Keratinocyte (primary cell): ENCODE measurements at places on chromosomes 5 and 9.

GRCh38 chr9:95060234-95060633, 257.3 kb downstream of the FANCC start:
- no peak for DNase-seq

- DNase-seq: no peak
Observed at GRCh38 chr5:127410959-127411358, 106.5 kb upstream of the PRRC1 start.

- no peak for DNase-seq
Observed at GRCh38 chr5:26579712-26580111, 458.7 kb downstream of the CDH9 start.

DNA sequence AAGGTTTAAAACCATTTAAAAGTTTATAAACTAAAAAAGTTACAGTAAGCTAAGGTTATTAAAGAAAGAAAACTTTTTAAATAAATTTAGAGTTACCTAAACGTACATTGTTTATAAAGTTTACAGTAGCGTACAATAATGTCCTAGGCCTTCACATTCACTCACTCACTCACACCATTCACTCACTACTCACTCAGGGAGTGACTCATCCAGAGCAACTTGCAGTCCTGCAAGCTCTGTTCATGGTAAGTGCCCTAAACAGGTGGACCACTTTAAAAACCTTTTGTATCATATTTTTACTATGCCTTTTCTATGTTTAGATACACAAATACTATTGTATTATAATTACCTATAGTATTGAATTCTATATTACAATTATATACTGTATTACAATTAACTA, 190.8 kb upstream of the RASA1 start:
- DNase-seq: peak; percentile 13

DNA sequence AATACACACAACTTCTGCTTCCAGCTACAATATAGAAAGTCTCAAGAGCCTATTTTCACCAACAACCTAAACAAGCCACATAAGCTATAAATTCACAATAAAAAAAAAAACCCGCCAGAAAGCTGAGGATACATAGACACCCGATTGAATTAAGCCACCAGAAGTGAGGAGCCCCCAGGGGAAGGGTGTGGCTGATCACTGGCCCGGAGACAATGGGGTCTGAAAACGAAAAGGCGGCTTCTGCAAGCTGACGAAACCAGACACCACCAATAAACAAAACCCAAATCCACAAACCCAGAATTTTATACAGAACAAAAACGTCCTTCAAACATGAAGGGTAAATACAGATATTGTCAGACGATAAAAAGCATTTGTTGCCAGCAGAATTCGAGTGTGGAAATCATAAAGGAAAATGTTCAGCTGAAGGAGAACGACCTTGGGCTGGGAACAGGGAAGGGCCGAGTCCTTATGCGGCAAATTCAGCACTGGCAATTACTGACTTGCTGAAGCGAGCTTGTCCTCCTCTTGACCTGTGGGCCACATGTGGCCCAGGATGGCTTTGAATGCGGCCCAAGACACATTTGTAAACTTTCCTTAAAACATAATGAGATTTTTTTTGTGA, 39.6 kb upstream of the CEP72 start:
- DNase-seq: no peak

DNA sequence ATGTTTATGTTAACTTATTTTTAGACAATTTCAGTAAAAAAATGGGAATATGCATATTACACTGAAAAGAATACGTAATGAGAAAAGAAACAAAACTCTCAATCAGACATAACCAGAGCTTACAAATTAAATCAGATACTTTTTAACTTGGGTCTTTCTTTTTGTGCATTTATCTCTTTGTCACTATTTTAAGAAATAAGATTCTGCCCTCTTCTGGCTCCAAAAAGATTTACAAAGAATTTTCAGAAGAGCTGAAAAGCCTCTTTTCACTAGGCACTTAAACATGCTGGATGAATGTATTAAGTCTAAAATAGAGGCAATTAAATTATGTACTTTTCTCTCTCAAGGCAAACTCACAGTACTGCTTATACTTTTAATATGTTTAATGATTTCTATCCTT, 55.5 kb downstream of the CEP120 start:
- DNase-seq: no peak

DNA sequence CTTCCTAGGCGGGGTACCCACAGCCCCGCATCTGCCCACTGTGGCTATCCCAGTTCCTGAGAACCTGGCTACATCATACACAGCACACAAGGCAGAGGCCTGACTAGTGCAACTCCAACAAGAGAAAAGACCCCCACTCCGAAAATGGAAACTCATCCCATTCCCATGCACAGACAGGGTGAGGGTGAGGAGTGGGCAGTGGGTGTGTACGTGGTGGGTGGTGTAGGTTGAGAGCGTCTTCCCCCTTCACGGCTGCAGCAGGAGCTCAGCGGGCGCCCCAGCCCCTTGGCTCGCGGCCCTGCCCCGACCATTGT, 501 bp upstream of the MAP1B start:
- DNase-seq: no peak

DNA sequence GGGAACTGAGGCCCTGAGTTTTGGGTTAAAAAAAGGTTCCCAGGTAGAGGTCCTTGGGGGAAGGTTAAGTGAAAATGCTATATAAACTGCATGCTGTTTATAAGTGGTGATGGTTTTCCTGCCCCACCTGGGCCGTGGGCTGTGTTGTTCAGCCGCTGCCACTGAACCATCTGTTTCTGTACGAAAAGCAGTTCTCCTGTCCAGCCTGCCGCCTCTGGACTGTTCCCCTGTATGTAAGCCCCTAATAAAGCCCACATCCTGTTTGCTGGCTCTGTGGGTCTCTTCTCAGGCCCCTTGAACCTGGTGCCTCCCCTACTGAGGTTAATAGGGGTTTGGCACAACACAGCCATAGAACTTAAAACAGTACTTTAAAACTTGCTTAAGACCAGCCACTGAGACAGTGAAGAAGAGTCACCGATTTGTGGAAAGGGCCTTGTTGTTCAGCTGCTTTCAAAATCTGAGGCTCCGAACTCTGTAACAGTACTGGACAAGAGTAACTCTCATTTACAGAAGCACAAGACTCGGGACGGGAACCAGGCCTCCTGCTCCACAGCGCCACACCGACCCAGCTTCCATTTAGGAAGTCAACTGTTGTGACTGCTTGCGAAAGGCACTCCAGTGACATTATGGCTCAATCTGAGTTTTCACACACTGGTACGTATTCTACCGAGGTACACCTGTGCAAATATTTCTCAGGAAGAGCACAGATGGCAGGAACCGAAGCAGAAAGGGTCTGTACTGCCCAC, 192.5 kb downstream of the CDK5RAP2 start:
- DNase-seq: no peak

GRCh38 chr5:172616136-172616535, 24.9 kb upstream of the NEURL1B start:
- no peak for DNase-seq

DNA sequence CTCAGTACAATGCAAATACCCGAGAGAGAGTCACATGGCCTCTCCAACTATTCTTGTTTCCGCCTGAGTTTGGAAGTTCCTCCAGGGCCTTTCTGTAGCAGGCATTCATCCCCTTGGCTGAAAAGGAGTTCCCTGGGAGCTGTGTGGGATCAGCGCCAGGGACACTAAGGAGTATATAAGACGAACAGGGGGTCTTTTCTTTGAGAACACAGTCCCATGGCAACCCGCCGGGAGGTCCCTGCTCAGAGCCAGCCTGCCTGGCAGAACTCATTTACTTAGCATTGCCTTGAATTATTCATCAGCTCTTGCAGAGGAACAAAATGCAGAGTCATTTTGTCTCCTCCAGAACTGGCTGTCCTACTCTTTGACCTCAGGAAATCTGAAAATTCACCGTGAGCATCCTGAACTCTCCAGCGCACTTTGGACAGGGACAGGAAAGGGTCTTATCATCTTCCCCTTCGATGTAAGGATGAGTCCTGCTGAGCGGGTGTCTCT, 120.4 kb upstream of the OSMR start:
- DNase-seq: no peak

- no peak for DNase-seq
Observed at GRCh38 chr5:27465140-27465539, 426.8 kb upstream of the CDH9 start.

- no peak for DNase-seq
Observed at GRCh38 chr9:95239071-95239470, 78.4 kb downstream of the FANCC start.

DNA sequence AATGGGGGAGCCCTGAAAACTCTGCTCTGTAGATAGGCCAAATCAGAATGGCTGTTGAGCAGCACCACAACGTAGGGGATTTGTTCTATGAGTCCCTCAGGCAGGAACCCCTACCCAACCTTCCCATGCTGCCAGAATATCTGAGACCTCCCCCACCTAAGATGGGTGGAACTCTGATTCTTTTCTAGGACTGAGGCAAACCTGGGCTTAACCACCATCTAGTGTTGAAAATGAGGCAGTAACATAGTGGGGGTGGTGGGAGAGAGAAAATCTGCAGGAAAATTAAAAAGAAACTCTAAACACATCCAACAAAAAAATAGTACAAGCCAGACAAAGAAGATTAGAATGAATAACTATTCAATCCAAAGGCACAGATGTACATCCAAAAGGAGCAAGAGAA, 228.4 kb downstream of the ATPSCKMT start:
- no peak for DNase-seq

DNA sequence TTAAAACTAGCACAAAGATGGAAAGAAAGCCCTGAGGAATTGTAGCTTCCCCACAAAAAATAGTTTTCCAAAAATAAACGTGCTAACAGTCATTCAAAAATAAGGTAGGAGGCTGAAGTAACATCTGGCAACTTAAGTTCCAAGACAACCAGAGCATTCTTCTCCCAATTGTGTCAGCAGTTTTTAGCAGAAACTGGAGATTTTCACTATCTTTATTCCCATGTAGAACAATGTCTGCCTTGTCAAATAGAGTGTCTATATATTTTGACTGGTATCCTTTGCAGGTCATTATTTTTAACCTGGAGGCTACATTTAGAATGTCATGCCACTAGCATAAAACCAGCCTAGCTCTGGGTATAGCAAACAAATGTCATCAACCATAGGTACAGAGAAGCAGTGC, 10.8 kb downstream of the TYRP1 start:
- no peak for DNase-seq

DNA sequence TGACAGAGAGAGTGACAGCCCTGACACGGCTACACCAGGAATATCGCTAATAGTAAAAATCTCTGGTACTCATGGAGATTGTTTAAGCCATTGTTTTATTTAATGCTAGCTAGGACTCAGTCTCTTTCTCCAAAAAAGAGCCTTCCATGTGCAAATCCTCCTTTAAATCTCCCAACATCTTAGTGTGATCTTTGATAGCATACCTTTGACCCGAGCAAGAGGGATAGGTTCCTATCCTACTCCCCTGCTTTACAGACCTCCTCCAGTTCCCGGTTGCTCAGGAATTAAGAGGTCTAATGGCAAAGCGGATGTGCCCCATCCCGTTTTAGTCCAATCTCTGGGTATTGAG, 663 bp upstream of the FRMD3 start:
- DNase-seq: no peak

DNA sequence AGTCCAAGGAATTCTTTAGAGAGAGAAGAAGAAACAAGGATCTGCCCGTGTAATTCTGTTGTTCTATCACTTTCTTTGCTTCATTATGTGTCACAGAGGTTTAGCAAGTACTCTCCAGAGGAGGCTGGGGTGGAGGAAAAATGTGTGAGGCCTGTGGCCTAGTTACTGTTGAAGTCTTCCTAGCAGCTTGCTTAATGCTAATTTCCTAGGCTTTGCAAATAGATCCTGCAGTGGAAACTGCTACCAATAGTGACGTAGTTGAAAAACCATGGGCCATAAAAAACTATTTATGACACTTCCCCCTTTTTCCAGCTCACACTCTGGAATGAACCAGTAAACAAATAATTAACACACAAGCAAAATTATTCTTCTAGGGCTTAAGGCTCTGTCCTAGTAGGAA, 27.0 kb upstream of the C9orf72 start:
- no peak for DNase-seq

DNA sequence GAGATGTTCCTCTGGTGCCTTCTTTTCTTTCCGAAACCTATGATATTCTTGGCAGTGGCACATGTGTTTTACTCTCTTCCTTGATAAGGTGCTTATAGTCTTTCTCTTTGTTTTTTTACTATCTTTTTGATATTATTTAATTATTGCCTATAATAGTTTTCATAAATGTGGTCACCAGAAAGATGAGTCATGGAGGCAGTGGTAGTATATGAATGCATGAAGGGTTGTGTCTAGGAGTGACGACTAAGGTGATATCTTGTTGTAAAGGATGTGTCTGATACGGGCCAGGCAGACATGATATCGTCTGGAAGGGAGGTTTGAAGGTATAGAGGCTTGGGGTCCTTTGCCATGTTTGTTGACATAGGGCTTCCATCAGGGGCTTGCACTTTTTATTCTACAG, 36.8 kb downstream of the SLC44A1 start:
- no peak for DNase-seq

DNA sequence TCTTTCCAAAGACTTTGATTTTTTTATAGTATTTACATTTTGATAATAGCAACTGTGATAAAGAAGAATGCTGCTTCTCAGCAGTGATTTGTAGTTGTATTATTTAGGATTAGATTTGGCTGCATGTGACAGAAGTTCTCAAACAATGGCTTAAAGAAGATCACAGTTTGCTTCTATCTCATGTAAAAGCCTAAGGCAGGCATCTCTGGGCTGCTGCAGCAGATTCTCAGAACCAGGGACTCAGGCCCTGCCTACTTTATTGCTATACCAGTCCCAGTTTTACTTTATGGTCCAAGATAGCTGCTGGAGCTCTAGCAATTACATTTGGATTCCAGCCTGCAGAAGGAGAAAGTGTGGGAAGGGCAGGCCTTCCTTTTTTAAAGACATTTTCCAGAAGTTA, 8.8 kb upstream of the SNX2 start:
- DNase-seq: no peak

DNA sequence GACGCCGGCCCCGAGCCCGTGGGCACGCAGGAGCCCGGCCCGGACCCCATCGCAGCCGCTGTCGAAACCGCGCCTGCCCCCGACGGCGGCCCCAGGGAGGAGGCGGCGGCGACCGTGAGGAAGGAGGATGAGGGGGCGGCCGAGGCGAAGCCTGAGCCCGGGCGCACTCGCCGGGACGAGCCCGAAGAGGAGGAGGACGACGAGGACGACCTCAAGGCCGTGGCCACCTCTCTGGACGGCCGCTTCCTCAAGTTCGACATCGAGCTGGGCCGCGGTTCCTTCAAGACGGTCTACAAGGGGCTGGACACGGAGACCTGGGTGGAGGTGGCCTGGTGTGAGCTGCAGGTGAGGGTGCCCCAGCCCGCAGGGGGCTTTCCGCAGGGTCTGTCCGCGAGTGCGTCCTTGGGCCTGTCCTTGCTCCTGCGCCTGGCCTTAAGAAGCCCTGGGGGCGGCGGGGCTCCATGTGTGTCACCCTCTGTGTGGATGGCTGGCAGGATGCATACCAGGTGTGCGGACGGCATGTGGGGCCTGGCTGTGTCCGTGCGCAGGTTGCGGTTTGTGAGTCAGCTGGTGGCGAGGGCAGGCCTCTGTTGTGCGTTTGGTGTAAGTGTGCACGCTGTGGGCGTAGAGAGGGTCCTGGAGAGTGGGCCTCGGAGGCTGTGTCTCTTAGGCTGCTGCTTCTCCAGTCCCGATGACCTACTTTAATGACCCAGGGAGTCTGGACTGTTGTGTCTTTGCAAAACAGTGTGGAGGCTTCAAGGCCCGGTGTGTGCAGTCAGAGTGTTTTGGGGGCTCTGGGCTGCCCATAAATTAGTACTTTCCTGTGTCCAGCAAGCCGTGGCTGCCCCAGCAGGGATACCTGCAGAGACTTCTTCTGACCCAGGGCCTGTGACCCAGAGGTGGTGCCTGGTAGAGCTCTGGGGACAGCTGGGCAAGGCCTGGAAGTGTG, 1.6 kb downstream of the WNK2 start:
- DNase-seq: no peak
